Stimulated activated CD4-positive, alpha-beta T cell treated with anti-CD3 and anti-CD28 coated beads, TNF-alpha, amount 100 ng/mL, for 1 hour (primary cell): ENCODE measurements at places on chromosomes 3 and 15.

- peak; percentile 37 for DNase-seq
Measured at GRCh38 chr3:128497305-128498126, 4.5 kb upstream of the GATA2 start.

- DNase-seq = no peak
Measured at GRCh38 chr3:72181251-72181650, 396.3 kb upstream of the PROK2 start.

GRCh38 chr3:69767571-69767970 lies 28.3 kb downstream of the MITF start:
- DNase-seq = no peak

- no peak for DNase-seq
Measured at GRCh38 chr3:144770915-144771351, 799.3 kb downstream of the DIPK2A start.

DNA sequence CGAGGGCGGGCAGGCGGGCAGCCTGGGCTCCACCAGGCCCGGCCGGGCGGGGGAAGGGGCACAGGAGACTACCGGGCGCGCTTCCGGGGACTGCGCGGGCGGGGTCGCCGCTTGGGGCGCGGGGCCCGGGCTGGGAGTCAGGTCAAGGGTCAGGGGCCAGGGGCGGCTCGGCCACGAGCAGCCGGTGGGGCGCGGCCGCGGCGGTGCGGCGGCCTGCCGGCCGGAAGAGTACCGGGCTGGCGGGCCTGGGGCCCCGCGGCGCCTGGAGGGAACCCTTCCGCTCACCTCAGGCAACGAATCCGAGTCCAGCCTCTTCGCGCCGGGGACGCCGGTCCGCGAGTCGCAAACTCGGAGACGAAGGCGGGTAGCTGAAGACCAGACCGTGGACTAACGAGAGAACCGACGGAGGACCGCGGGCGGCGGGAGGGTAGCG lies 225 bp downstream of the RHOA start:
- DNase-seq = no peak

GRCh38 chr3:100802126-100802525 lies 92.8 kb downstream of the TFG start:
- no peak for DNase-seq

DNA sequence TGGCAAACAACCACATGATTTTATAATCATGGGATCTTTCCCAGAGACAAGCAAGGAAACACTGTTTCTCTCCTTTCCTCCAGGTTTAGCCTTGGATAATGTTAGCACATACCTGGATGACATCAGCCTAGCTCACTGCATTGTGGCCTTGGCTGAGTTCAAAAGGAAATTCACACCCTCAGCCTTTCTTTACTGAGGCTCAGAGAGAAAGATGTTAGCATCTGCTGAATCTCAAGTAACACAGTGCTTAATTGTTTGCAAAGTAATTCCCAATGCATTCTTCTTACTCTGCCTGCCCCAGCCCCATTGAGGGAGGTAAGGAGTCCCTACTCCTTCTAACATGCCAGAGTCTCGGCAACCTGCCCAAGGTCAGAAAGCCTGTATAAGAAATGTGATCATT lies 432.2 kb upstream of the LMCD1 start:
- no peak for DNase-seq

DNA sequence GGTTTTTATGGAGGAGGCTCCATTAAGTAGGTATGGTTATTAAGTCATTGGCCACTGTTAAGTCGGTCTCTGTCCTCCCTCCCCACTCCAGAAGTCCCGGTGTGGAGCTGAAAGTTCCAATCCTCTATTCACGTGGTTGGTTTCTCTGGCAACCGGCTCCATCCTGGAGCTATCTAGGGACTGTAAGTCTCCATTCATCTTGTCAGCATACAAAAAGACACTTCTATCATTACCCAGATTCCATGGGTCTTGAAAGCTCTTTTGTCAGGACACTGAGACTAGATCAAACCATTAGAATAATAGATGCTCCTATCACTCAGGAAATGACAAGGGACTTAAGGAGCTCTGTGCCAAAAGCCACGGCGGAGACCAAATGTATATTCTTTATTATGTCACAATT lies 110.3 kb downstream of the PIK3CB start:
- DNase-seq = no peak

DNA sequence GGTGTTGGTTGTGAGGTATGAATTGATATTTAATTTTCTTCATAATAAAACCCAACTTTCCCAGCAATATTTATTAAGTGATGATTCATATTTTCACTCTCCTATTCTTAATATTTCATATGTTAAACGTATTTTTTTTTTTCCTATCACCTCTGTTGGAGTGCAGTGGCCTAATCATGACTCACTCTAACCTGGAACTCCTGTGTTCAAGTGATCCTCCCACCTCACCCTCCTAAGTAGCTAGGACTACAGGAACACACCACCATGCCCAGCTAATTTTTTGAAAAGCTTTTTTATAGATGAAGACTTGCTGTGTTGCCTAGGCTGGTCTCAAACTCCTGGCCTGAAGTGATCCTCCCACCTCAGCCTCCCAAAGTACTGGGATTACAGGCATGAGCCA lies 8.6 kb downstream of the PARP15 start:
- DNase-seq = no peak

DNA sequence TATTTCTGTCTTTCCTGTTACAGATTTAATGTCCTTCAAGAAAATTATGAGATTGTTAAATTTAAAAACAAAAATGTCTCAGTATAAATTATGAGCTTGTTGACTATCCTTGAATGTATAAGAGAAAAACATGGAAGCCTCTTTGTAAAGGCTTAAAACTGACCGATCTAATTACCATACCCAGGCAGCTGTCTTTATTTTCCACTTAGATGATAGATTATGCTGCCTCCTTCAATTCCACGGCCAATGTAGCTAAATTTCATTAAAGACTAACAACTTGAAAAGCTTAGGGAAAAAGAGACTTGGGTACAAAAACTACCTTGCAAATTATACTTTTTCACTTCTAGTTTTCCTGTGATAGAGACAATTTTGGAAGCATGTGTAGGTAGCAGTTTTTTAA lies 88.3 kb downstream of the ATP10A start:
- no peak for DNase-seq

- no peak for DNase-seq
Measured at GRCh38 chr3:18987862-18988447, 160.4 kb upstream of the KCNH8 start.

DNA sequence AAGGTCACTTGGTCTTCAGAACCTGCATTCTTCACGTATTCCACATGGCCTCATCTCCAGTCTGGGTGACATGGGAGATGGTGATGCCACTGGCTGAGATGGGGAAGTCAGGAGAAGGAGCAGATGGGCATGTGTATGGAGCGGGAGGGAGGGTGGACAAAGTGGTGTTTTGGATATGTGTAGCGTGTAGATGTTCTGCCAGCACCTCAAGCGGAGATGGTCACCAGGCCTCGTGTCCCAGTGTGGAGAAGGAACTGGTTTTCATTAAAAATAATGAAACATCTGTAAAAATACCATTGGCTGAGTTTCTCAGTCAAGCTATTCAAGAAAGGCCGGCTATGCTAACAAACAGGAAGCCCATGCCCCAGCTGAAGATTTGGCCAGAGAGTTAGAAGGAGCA lies 26.2 kb downstream of the LARP6 start:
- DNase-seq = no peak

- no peak for DNase-seq
Measured at GRCh38 chr3:51176923-51177322, 208.2 kb upstream of the MANF start.

- no peak for DNase-seq
Measured at GRCh38 chr3:64901522-64901885, 213.7 kb upstream of the ADAMTS9 start.

GRCh38 chr15:61879219-61879618 lies 181.0 kb downstream of the VPS13C start:
- DNase-seq = no peak

- DNase-seq = no peak
Measured at GRCh38 chr3:190706582-190706981, 155.9 kb downstream of the GMNC start.

DNA sequence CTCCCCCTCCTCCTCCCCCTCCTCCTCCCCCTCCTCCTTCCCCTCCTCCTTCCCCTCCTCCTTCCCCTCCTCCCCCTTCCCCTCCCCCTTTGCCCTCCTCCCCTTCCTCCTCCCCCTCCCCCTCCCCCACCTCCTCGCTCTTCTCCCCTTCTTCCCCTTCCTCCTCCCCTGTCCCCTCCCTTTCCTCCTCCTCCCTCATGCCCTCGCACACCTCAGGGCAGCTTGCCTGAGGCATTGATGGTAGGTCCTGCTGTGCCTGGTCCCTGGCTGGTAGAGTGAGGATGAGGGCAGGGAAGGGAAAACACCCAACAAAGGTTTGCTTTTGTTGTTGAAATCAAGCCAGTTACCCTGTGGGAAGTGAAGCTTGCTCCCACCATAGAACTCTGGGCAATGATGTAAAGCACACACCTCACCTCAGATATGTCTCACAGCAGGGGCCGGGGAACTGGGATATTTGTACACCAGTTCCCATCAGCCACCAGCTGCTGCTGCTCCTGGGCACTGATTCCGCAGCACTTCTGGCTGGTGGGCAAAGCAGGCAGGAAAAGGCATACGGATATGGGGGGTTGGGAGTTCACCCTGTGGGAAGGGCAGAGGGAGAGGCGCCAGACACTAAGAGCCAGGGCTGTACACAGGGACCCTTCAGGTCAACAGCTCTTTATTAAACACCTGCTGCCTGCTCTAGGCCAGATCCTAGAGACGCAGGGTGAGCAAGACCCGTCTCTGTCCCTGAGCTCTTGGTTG lies 13.8 kb downstream of the ISG20 start:
- DNase-seq = no peak

- DNase-seq = no peak
Measured at GRCh38 chr3:87792534-87793336, 266.1 kb downstream of the CGGBP1 start.

GRCh38 chr3:46303240-46303639 lies 50.7 kb upstream of the CCR2 start:
- DNase-seq = no peak

- no peak for DNase-seq
Measured at GRCh38 chr3:10473581-10474274, 31.7 kb downstream of the ATP2B2 start.

DNA sequence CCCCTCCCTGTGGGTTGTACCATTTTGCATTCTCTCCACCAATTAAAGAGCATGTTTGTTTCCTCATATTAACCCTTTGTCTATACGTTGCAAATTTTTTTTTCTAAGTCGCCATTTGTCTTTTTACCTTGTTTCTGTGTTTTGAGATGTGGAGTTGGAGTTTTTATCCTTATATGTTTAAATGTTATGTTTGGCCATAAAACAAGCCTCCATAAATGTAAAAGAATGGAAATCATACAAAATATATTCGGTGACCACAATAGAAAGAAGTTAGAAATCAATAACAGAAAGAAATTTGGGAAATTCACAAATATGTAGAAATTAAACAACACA lies 29.2 kb downstream of the LRRK1 start:
- no peak for DNase-seq

DNA sequence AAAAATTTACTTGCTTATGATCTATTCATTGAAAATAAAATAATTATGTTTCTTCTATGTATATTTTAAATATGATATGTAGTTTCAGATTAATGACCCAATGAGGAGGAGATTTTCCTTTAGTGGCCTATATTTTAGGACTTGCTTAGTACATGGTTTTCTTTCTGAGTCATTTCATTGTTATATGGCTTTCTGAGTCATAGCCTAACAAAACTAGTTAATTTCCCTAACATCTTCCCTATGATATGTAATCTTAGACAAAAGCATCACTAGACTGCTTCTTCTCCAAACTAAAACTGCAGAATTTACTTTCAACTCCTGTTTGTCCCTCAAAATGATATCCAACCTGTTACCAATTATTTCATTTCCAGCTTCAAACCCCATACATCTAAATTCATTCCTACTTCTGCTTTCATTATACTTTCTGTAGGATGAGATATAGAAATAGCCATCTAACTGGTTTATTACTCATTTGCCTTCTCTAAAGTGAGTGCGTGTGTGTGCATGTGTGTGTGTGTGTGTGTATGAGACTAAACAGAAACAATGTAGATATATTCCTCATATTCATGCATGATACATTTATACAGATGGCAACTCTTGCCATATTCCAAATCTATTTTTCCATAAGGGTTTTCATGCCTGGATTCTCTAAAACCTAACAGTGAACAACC lies 915.0 kb upstream of the GBE1 start:
- no peak for DNase-seq

DNA sequence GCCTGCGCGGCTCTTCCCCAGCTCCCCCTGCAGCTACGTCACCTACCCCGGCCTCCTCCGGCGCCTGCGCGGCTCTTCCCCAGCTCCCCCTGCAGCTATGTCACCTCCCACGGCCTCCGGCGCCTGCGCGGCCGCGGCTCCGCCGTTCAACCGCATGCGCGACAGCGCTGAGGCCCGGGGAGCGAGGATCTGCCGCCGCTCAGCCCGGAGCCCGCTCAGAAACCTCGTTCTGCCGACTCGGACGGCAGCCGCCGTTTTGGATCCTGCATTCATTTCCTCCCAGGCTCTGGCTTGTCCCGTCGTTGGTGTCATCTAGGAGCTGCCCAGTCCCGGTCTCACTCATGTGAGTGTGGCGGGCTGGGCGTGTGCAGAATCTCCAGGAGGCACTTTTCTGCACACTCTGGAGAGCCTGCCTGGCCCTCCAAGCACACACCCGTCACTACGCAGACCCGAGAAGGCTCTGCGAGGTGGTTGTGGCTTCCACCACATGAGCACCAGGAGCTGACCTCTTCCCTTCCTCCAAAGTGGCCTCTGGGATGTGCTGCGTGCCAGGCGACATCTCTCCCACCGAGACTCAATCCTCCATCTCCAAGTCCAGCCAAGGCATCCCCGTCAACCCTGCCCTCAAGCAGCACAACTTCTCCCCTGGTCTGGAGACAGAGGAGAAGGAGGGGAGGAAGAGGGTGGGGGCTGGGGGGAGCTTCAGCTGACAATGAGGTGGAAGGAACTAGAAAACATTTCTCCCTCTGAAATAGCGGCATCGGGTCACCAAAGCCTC lies 165.3 kb downstream of the CHSY1 start:
- DNase-seq = no peak

DNA sequence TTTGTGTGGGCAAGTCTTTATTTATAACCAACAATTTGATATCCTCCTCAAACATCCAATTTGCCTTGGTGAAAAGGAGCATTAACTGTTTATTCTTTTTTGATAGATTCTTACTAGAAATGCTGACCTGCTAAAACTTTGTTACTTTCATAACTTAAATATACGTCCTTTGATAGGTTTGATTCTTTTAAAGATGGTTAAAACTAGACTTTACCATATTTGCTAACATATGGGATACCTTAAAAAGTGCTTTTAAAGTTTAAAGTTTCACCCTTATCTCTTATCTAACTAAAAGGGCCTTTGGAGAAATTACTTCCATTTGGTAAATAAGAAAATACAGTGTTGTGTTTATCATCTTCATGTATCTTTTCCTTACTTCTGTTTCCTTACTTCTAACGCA lies 266.6 kb upstream of the UBE2E1 start:
- DNase-seq = no peak

DNA sequence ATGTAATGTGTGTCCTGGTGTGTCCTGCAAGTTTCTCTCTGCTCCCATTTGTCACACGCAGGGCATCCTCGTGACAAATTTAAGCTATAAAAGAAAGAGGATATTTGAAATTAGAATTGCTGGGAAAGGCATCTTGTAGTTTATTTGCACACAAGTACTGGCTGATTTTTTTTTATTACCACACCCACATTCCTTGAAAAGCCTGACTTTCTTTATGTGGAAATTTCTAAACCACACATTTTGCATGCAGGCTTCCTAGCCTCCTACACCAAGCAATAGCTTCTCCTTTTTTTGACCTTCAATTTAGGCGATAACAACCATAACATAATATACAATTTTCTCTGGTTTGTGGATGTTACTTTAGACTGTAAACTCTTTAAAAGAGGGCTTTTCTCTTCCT lies 126.1 kb downstream of the SERPINI1 start:
- no peak for DNase-seq

GRCh38 chr15:63805993-63806980 lies 27.5 kb downstream of the HERC1 start:
- no peak for DNase-seq
